ENCODE measurements at places on chromosomes 5 and 9.

DNA sequence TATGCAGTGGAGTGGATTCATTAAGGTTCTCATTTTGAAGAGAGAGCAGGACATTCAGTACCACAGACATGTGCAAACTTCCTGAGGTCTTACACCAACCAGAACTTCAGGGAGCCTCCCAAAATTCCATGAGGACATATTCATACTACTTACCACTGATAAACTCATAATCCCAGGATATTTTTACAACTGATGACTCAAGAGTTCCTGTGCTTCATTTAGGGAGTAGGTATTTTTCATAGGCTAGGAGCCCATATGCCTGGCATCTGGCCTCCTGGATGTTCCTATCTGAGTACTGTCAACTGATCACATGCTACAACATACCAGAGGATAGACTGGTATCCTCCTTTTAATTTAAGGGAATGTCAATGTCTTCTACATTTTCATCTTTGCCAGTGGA, 578.0 kb downstream of the EFNA5 start:
- no peak for DNase-seq

- no peak for DNase-seq
Observed at GRCh38 chr5:78760770-78761169, 112.2 kb upstream of the LHFPL2 start.

GRCh38 chr5:110702300-110702699, 24.2 kb downstream of the TMEM232 start:
- no peak for DNase-seq

DNA sequence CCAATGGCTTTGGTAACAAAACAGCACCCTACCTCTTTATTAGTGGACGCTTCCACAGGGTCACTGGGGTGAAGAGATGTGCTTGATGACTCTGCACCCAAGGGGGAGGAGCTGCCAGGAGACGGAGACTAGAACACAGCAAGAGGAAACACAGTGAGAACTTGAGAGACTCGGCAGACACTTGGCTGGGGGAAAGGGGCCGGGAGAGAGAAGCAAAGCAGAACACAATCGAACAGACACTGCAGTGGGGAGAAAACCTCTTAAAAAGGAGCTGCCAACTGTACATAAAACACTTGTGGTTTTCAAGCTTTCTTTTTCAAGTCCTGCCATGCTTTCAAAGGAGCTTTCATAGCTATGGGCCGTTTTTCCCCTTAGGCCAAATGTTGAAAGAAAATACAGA, 151.0 kb downstream of the ENTREP1 start:
- DNase-seq, result no peak

GRCh38 chr9:93223260-93224180, 39.6 kb downstream of the WNK2 start:
- no peak for DNase-seq

DNA sequence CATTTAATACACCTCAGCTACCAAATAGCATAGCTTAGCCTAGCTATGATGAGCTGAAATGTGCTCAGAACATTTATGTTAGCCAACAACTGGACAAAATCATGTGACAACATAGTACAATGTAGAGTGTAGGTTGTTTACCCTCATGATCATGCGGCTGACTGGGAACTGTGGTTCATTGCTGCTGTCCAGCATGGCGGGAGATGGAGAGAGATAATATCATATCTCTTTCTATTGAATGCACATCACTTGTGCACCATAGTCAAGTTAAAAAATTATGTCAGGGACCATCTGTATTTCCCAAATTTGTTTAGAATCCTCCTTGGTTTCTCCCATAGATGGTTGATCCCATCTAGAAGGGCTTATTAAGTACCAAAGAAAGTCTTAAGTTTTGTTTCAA, 151.1 kb upstream of the ELL2 start:
- DNase-seq, result no peak

DNA sequence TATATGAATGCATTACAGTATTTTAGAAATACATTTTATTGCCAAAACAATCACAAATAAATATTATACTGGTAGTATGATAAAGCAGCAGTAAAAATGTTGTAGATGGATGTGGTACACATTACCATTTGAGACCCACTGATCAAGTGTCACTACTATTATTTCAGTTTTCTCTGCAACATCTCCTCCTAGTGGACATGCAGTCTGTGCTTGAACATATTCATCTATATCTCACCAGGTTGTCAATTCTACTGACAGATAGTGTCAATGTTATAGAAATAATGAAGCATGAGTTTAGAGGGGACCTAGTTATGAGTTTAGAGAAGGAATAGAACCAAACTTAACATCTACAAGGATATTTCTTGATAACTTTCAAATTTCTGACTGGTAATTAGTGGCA, 39.2 kb upstream of the ELOVL7 start:
- no peak for DNase-seq

DNA sequence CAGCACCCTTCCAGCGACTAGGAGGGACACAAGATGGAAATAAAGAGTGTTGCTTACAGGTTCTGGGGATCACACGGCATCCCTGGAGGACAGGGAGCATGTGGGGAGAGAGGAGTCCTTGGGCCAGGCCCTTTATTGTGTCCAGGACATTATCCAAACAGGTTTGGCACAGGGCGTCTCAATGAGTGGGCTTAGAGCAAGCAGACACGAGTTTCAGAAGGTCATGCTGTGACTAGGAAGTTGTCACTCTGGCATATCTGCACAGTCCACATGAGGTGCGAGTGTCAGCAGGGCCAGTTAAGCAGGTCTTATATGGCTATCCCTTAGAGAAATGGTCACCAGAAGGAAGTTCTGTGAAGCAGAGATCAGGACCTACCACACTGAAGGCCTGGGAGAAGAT, 174.5 kb upstream of the OTULINL start:
- no peak for DNase-seq

GRCh38 chr5:149406203-149406978, 27.3 kb upstream of the IL17B start:
- DNase-seq, result no peak

All from effector CD4-positive, alpha-beta T cell (primary cell).